ENCODE measurements at places on chromosomes 7 and 10.

GRCh38 chr10:124739986-124740368 is 4.2 kb downstream of the FAM53B start:
- no peak for DNase-seq

DNA sequence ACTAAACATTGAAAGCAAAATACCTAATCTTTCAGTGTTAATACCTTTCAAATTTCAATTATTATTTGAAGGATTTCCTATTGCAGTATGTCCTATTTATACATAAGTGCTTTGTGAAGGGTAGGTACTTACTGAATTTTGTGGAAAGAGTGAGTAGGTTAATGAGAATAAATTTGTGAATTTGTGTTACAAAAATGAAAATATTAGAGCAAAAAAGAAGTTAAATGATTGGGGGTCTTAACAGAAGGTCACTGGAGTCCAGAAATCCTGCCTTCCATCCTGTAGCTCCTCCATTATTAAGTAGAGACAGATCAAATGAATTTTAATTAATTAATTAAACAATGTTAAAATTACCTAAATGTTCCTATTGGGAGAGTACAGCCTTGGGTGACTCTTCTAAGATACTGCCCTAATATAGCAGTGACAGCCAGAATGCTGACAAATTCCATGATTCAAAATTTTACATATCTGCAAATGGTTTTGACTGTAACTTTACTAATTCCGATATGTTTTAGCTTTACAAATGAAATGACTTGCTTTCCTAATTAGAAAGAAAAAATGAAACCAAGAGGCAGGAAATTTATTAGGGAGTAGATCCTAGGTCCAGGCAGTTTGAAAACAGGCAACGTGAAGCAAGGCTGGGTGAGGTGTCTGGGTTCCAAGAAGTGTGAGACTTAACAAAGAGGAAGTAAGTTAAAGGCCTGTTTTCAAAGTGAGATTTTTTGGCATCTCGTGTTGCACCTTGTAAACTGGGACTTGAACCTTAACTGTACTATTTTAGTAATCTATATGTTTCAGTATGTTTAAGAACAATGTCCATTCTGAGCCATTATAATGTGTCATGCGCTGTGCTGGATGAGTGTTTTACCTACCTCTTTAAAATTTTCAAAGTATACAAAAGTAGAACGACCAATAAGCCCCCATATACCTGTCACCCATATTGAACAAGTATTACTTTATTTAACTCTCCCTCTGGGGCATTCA is 1.5 kb downstream of the PIK3CG start:
- DNase-seq: no peak

GRCh38 chr7:24709585-24710360 is 47.5 kb downstream of the GSDME start:
- DNase-seq: no peak

DNA sequence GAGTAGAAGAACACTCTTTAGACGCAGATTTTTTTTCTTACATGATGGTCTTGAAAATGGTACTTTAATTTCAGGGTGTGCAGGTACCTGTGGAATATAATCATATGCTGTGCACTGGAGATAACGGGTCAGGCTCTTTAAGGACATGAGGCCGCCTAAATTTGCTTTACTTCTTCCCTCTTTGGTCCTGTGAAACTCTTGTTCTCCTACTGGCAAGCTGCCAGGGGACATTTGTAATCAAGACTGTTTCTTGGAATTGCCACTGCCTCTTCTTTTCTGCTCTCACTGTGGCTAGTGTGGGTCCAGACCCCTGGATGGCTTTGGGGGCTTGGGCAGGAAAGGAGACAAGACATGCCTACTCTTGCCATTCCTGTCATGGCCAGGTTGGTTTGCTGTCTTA is 146.0 kb downstream of the SND1 start:
- no peak for DNase-seq

DNA sequence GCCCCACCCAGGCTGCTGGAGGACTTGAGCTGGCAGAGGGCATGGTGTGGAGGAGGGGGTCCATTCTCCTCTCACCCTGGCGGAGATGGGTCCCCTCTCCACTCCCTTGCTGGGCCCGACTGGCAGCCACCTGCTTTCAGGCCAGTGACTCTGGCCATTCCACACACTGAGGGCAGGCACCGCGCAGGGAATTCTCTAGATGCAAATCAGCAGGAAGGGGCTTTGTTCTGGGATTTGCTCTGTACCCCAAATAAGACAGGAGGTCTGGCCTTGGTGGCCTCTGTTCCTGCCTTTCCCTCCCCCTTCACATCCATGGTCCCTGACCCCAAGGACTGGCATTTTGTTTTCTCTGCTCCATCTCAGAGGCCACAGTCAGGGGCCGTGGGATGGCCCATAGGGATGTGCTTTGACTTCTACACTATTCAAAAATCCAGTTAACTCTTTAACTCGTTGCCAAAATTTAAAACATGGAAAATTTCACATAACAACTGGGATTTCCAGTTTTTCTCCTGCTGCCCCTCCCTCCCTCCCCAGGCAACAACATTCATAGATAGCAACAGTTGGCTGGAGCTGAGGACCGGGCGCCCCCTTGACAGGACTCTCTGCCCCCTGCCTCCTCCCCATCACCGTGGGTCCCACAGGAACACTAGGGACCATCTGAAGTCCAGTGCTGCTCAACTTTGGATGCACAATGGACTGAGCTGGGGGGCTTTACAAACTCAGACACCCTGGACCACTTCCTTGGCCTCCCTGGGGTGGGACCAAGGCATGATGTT is 33.9 kb downstream of the PPIF start:
- no peak for DNase-seq

DNA sequence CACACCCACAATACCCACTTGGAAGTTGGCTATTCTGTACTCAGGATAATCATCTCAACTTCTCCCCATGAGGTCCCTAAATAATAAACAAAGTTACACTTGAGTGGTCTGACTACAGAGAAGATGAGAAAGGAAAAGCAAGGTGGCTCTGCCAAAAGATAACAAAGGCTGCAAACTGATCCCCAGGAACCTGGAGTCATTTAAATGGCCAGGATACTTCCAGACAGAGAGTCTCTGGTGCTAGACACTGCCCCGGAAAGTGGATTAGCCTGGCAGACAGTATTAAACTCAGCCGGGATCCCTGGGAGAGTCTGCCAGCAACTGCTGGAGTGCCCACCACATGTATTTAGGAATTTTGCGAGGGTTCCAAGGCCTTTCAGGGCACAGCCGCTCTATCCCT is 93.7 kb downstream of the DGKI start:
- no peak for DNase-seq

DNA sequence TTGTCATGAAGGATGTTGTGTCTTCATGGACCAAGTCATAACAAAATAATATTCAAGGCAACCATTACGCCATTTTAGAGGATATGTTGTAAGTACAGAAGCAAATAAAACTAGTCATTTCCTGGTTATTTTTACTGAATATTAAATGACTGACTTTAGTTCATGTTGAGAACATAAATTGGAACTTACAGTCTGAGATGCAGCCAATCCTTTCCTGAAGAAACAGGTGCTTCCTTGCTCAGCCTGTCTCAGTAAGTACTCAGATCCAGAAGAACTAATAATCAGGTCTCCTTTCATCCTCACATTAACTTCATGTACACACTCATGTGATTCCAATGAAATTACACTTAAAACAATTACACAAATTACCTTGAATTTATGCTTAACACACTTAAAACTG is 12.3 kb downstream of the SEMA3A start:
- DNase-seq: no peak

DNA sequence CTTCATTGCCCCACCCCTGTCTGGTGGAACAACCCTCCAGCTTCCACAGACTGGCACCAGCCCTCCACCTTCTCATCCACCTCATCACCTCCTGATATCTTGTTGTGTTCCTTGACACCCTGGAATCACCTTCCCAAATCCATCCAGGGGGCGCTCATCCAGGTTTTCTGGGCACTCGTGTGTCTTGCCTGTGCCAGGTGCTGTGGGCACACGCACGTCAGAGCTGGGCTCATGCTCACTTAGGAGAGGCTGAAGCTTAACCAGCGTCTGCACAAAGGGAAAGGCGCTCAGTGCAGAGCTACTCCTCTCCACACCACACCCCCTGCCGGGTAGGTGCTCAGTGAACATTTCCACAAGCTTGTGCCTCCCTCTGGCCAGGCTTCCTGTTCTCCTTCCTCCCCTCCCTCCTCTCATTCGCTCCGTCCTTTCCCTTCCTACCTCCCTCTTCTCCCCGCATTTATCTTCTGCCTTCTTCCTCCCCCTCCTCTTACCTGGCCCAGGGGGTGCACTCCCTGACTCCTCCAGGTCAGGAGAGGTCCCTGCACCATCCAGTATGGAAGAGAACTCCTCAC is 4.8 kb downstream of the ADCYAP1R1 start:
- DNase-seq: no peak

GRCh38 chr7:36316319-36316718 is 73.3 kb upstream of the ANLN start:
- no peak for DNase-seq
